ENCODE measurements at places on chromosomes 16 and 17.

- no peak for DNase-seq
Observed at GRCh38 chr16:49773534-49774475, 82.1 kb downstream of the ZNF423 start.

DNA sequence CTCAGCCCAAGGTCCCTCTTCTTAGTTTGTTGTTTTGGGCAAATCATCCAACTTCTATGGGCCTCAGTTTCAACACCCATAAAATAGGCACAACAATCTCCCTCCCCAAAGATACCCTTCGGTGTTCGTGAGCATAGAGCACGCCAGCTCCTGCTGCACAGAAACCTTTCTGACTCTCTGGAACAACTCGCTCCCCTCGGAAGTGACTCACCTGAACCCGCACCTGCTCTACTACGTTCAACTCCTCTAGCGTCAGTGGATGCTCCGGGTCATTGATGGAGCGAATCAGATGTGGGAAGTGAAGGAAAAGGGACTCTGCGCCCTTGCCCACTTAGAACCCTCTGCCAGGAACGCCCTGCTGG, 445 bp downstream of the CIAO2B start:
- DNase-seq: peak; percentile 49

GRCh38 chr16:57801098-57801808, 1.0 kb downstream of the KIFC3 start:
- no peak for DNase-seq

DNA sequence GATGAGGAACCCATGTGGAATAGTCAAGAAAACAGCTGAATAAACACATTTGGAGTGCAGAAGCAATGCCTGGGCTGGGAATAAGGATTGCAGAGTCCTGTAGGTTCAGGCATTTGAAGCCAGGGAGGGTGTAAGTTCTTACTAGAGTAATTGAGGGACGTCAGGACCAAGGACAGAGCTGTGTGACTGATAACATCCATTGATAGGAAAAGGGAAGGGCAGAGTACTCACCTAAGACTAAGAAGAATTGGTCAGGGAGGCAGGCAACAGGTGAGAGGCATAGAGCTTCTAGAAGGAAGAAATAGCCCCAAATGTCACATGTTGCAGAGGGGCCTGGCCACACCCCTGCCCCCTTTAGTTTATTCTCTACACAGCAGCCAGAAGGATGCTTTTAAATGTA, 79.8 kb upstream of the TMEM132E start:
- DNase-seq: no peak

GRCh38 chr17:66466840-66467367, 164.5 kb downstream of the PRKCA start:
- DNase-seq: peak; percentile 68

GRCh38 chr16:19507867-19508266, 14.0 kb downstream of the GDE1 start:
- DNase-seq: no peak

- DNase-seq: no peak
Observed at GRCh38 chr16:68003031-68003430, 3.7 kb upstream of the DPEP2 start.

- DNase-seq: no peak
Observed at GRCh38 chr16:58440131-58440530, 47.9 kb downstream of the GINS3 start.

DNA sequence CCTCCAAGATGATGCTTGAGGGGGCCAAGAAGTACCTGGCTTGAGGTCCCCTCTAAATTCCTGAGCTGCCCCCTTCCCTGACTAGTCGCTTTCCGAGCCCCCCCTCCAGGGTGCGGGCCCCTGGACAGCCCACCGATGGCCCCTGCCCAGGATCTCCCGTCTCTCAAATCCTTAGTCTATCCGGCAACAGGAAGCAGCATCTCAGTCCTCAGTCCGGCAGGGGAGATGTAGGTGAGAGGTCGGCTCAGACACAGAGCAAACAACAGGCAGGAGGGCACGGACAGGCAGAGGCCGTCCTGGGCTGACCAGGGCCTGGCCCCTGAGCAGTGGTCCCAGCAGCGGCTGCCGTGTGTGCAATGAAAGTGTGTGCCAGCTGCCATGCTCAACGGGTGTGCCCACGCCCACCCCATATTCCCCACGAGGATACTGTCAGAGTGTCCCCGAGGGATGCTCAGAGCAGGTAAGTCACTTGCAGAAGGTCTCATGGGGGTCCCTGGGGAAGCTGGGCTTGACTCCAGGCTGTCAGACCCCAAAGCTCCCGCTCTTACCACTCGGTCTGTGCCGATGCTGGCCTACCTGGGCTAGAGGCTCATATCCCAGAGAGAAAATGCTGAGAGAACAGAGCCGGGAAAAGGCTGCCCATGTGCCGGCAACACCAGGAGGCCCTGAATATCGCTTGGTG, 7.2 kb downstream of the SLC43A2 start:
- no peak for DNase-seq

DNA sequence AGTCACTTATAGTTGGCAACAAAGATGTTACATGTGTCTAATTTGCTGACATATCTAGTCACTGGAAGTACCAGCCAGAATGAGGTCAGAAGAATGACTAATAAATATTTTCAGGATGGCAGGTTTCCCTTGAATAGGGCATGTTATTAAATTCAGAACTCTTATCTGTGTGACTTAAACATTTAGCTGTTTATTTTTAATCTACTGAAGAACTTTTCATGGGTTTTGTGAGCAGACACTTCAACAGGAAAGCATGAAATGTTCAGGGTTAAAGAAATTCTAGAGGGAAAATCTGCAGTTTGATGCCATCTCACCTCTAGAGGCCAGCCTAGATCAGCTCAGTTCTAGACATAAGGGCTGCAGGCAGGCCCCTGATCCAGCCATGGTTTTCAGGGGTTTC, 13.2 kb downstream of the JPT2 start:
- DNase-seq: no peak

GRCh38 chr17:29972277-29972676, 30.8 kb downstream of the EFCAB5 start:
- no peak for DNase-seq

DNA sequence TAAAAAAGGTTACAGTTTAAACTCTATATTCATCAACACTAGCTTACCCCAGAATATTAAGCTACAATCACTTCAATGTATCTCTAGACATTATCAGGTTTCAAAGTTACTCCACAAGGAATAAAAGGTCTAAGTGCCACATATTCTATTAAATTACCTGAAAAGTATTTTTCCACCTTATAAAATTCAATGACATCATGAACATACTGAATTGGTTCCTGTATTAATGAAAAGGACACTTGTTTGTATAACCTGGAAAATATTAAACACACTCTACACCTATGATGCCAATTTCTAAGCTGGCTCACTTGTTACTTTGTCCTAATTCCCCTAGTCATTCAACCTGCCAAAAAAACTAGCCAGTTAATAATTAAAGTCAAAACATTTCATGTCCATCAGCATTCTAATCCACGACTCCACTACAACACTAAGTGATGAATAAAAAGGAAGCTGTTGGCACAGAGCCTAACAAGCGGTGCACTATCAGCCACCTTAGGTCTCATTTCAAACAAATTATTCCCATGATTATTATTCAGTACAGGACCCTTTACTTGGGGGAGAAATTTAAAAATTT, 12.2 kb downstream of the MED13 start:
- DNase-seq: no peak

GRCh38 chr17:75361344-75361743, 44.1 kb downstream of the GRB2 start:
- DNase-seq: no peak

GRCh38 chr17:56222255-56222654, 69.0 kb downstream of the ANKFN1 start:
- no peak for DNase-seq

DNA sequence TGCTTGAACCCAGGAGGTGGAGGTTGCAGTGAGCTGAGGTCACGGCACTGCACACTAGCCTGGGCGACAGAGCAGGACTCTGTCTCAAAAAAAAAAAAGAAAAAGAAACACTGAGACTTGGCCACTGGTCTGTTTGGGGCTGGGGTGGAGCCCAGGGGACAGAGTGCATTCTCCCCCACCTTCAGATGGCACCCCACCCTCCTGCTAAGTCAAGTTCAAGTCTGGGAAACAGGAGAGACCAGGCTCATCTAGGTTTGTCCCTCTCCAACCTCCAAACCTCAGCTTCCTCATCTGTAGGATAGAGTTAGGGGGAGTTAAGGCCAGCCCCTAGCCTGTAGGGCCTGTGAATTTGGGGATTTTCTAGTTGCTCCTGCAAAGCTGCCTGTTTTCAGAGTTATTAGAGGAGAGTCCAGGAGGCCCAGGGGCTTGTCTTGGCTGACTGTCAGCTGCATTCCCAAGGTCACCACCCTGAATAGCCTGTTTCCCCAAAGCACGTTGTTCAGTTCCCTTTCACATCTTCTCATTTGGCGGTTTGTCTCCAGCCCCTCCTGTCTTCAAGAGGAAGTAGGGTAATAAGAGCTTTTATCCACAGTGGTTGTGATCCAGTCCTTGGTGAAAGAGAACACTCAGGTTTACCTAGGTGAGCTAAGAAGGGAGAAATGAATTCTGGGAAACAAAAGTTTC, 2.2 kb downstream of the MT3 start:
- DNase-seq: no peak

DNA sequence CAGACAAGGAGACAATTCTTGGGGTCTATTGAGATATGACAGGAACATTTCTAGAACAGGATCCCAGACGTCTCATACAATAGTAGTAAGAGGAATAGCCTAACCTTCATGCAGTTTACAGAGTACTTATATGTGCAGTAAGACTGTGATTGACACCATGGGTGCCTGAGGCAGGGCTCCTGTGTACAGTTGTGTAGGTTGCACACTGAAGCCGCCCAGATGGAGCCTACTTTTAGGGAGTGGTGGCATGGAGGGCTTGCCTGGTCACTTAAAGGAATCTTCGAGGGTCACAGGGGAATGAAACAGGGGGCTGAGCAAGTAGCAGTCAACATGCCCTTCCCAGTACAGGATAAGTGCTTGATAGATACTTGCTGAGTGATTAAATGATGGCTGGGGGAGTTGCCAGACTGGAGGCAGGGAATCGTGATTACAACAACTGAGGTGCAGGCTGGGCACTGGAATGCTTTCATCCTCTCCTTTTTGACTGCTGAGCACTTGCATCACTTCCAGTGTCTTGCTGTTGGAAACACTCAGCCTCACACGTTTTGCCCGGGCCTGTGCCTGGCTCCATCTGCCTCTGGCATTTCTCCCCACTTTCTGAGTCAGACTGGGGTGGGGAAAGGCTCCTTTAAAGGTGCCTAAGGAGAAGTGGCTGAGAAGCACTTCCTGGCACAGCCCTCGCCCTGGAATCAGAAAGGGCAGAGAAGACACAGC, 71.0 kb downstream of the COPRS start:
- no peak for DNase-seq

GRCh38 chr16:69345923-69346322, 5.7 kb downstream of the TMED6 start:
- no peak for DNase-seq

DNA sequence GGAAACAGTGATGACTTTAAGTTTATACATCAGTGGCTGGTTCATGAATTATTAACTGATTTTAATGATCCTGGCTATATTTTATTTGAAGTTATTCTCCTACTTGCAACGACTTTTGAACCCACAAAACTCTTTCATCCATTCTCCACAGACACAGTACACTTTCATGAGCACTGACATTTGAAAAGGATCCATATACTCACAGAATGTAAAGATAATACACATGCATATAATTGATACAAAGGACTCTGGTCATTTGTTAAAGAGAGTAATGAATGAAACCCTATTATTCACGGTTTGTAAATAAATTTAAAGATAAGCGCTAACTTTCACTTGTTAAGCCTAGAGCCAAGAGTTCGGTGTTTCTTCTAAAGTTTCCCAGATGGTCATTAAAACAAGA, 3.3 kb downstream of the TOX3 start:
- DNase-seq: no peak

DNA sequence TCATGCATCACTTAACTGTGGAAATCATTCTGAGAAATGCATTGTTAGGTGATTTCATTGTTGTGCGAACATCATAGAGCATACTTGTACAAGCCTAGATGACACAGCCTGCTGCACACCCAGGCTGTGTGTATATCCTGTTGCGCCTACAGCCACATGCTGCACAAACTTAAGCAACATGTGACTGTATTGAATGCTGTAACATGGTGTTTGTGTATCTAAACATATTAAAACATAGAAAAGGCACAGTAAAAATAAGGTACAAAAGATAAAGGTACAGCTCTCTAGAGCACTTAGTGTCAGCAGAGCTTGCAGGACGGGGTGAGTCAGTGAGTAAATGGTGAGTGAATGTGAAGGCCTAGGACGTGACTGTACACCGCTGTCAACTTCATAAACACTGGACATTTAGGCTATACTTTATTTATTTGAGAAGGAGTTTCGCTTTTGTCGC, 11.9 kb downstream of the FOXK2 start:
- DNase-seq: no peak

DNA sequence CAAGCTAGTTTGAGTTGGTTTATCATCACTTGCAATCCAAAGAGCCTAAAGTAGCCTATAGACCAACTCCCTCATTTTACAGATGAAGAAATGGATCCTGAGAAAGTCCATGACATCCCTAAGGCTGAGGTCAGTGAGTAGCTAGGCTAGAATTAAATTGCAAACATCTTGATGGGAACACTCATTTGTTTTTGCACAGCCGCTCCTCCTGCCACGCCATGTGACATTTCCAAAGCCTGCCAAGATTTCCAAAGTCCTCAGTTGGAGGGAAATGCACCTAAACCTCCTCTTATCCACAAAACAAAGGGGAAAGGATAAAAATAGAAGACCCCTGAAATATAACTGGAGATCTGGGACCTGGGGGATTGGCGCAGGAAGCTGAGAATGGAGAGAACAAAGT, 15.0 kb downstream of the TMEM92 start:
- no peak for DNase-seq

GRCh38 chr17:63295839-63296590, 150.1 kb downstream of the CYB561 start:
- DNase-seq: no peak

- DNase-seq: no peak
Observed at GRCh38 chr16:86984343-86984742, 332.8 kb downstream of the C16orf95 start.

DNA sequence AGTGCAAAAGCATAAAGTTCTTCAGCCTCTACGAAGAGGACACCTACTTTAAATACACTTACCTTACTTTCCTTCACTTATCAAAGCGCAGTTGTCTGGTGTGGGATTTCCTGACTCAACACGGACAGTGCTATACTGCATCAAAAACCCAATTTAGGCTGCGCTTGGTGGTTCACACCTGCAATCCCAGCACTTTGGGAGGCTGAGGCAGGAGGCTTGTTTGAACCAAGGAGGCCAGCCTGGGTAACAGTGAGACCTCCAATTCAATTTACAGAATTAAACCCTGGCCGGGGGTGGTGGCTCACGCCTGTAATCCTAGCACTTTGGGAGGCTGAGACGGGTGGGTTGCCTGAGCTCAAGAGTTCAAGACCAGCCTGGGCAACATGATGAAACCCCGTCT, 4.1 kb downstream of the JMJD6 start:
- no peak for DNase-seq

- DNase-seq: peak; percentile 64
Observed at GRCh38 chr16:79089735-79090284, 510.7 kb downstream of the MAF start.

DNA sequence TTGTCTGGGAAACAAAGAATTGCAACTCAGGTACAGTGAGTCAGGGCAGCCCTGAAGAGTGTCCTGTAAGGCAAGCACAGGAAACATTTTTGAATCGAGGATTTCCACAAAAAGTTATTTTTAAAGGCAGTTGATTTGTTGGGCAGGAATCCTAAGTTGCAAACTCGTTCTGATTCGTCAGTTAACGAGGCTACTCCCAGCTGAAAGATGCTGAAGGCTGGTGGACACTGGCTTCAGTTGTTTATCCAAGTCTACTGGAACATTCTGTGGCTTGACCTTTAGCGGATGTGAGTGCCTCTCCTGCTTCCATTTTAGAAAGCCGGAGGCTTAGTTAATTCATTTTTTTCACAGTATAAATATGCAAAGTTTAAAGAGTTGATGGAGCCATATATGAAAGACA, 84.2 kb downstream of the KCNJ12 start:
- DNase-seq: no peak
